ENCODE measurements at places on chromosomes 3 and 15.

- no peak for DNase-seq
Observed at GRCh38 chr3:187781001-187781400, 35.7 kb upstream of the BCL6 start.

- no peak for DNase-seq
Observed at GRCh38 chr3:61702453-61702852, 141.1 kb downstream of the PTPRG start.

- DNase-seq, result no peak
Observed at GRCh38 chr3:94071713-94072284, 8.9 kb downstream of the NSUN3 start.

DNA sequence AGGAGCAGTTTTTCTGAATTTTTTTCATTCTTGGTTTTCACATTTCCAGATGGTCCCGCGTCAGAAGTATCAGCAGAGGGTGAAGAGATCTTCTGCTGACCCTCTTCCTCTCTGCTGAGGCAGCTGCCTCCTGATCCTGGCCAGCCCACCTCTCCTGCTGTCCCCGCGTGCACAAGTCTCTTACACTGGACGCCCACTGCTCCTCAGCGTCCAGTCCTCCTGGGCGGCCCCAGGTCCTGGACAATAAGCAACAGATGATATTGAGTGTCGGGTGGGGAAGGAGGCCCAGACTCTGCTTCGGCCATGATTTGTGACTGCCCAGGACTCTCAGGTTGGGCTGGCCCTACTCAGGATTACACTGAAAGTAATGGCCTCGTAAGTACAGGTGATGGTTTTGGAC lies 50.1 kb downstream of the KLHL25 start:
- DNase-seq, result no peak

DNA sequence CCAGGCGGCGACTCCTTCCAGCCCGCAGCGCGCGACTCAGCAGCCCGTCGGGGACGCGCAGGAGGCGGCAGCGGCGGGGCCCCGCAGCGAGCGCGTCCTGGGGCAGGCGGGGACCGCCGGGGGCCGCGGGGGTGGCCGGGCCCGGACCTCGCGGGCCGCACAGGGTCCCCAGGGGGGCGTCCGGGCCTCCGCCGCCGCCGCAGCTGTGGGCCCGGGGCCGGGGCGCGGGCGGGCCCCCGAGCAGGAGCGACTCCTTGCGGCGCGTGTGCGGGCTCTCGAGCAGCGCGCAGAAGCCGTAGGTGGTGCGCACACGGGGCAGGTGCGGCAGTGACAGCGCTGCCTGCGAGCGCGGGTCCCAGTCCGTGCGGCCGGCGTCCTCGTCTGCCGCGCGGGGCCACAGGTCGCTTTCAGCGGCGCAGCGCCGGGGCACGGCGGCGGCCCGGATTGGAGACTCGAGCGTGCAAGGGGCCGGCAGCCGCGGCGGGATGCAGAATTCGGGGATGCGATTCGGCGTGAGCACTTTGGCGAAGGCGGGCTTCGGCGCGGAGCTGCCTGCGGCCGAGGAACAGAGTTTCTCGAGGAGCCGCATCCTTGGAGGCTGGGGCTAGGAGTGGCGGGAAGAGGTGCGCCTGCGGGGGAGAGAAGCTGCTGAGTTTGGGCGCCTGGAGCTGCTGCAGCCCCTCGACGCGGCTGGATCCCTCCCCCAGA lies 535 bp downstream of the C2CD4B start:
- no peak for DNase-seq

DNA sequence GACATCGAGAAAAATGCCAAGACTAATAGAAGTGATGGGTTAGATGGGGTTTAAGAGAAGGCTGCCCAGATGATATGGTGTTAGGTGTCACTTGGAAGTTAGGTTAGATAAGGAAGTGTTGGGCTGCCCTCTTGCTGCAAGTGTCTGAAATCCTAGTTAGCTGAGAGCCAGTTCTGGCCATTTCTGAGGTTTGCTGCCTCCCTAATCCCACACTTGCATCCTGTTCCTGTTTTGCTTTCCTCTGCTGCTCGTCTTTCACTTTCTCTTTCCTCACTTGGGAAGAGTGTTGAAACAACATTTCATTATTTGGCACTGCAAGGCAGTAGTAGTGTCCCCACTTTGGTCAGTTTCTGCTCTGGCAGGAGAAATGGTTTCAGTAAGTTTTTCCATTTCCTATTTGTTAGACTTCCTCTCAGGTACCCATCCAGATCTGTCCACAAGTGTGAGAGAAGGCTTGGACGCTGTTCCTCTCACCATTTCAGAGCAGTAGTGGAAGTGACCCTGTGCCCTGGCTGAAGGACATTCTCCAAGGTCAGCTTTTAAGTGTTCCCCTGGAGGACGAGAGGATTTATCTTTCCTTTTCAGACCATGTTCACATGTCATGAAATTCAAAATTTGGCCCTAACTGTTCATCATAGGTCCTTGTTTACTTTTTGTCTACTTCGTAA lies 93.3 kb downstream of the ADAMTSL3 start:
- no peak for DNase-seq

DNA sequence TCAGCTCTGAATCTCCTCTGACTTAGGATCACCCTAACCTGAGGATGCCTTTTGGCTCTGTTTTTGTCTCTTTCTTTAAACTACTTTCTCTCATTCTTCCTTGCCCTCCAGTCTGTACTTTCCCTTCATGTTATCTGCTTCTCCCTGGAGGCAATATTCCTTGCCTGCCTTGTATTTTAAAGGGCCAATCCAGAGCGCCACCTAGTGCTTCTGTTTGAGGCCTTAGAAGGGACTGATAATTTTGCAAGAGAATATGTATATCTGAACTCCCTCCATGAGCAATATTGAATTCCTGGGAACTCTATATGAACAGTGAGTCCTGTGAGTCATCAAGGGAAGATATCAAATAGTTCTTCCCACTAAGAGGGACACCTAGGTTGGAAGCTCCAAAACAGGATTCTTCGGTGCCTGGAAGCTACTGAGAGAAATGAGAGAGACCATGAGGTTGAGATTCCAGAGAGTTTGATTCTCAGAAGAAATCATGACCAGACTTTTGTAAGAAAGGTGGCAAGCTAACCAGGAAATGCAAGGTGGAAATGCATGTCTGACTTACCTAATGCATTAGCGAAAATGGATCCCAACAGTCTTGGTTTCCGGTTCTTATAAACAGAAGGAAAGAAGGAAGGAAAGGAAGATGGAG lies 203.8 kb upstream of the CD96 start:
- DNase-seq, result peak; percentile 37

GRCh38 chr3:76369170-76369569 lies 583.8 kb upstream of the ZNF717 start:
- no peak for DNase-seq

DNA sequence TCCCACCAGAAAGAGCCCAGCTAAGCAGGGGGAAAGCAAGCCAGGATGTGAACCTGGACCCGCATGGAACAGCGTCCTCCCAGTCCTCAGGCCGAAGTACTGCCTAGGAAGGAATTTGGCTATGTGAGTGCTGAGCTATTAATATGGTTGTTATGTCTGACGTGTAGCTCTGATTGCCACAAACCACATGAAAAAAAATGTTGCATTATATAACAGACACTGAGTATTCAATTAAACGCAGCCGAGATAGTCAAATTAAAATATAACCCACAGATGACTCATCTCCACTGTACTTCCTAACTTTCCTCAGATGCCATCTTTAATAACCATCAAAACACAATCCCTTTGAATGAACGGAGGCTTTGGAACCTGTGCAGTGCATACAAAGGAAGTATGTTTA lies 111.1 kb downstream of the GABRB3 start:
- DNase-seq, result no peak

DNA sequence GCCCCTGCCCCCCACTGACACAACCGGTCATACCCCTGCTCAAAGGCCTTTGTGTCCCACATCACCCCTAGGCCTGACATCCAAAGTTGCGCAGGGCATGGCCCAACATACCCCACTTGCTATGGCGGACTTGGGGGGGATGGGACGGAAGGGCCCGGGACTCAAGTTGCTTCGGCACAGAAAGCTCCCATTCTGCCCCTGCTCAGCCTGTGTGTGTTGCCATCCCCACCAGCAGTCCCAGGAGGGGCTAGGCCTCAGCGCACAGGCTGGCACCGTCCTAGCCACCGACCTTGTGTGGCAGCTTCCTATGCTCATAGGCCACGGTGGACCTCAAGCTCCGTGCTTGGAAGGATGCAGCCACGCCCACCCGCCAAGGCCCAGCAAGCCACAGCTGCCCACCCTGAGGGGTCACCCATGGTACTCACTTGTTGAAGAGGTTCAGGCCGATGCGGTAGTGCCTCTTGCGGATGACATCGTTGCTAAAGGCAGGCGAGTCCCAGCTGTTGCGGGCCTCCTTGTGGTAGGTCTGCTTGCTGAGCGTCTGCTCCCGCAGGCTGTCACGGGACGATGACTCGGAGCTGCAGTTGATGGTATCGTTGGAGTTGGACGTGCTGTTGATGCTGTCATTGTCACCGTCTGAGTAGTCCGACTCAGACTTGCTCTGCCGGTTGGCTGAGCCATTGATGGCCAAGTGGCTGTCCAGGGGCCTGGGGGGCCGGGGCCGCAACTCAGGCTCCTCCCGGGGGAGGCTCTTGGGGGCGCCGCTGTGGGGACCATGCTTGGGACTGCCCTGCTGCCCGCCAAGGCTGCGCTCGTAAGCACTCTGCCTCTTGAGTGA lies 93.9 kb upstream of the RPL32 start:
- DNase-seq, result no peak

DNA sequence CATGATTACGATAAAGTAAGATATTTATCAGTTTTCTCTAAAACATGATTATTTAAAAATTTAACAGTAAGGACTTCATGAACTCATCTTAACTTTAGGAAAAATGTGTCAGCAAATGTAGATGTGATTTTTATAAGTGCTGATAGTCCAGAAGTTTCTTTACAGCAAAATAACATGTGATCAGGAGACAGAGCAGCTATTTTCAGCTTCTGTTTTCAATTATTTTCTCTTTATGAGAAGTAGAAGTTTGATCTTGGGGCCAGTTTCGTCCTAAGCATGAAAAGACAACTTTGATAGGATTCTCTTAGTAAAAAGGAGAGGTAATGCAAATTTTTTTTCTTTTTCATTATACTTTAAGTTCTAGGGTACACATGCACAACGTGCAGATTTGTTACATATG lies 96.5 kb upstream of the TSPAN3 start:
- no peak for DNase-seq

DNA sequence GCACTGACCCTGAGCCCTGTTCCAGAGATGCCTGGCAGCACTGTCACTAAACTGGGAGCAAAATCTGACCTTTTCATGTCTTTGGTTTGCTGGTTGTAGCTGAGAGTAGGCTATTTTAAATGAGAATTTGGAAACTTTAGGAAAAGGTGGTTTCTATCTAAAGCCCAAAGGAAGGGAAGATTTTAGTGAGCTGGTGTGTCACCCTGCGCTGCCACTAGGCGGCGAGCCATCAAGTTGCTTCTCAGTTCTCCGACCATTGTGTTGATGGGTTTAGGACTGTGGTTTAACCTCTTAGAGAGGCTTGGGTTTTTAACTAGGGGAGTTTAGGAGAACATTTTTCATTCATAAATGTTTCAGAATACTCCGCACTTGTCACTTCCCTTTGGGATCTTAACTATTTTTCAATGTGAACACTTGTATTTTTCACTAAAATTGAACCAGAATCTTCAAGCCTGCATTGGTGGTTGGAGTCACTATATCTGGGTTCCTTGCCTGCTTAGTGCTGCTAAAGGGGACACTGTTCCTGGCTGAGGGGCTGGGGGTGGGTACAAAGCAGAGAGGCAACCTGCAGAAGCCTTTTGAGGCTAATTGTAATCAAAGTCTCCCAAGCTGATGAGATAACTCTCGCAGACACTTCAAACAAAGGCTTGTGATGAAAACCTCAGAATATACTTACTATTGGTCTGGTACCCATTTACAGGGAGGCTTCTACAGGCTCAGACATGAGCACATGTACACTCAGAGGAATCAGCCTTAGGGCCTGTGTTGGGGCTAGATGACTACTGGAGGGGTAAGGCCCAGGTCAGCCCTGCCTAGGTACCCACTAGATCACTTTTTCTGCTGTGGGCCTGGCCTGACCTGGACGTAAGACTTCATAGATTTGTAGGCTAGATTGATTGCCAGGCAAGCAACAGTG lies 16.8 kb downstream of the EXOSC7 start:
- DNase-seq, result no peak

- DNase-seq, result no peak
Observed at GRCh38 chr15:60126200-60126599, 122.1 kb downstream of the FOXB1 start.

- DNase-seq, result no peak
Observed at GRCh38 chr3:115085197-115085865, 61.8 kb downstream of the ZBTB20 start.

DNA sequence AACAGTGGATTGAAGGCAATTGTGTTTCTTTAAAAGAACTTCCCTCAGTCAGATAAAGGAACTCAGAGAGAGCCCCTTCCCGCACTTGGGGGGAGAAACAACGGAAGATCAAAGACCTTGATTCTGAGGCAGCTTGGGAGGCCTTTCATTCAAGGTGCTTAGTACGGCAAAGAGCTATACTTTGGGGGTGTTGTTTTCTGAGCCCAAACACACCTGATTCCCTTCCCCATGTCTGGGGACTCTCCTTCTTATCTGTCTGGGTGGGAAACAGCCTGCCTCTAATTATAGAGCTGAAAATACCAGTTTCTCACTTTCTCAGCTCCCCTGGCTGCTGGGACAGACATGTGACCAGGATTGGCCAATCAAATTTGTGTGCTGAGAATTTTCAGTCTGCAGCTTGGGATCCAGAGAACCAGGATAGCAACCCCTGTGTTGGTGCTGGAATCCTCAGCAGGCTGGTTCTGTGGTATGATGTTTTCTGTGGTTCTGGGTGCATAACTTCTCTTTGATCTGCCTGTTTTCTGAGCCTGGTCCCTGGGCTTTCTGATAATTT lies 19.4 kb upstream of the IQCF6 start:
- DNase-seq, result no peak

DNA sequence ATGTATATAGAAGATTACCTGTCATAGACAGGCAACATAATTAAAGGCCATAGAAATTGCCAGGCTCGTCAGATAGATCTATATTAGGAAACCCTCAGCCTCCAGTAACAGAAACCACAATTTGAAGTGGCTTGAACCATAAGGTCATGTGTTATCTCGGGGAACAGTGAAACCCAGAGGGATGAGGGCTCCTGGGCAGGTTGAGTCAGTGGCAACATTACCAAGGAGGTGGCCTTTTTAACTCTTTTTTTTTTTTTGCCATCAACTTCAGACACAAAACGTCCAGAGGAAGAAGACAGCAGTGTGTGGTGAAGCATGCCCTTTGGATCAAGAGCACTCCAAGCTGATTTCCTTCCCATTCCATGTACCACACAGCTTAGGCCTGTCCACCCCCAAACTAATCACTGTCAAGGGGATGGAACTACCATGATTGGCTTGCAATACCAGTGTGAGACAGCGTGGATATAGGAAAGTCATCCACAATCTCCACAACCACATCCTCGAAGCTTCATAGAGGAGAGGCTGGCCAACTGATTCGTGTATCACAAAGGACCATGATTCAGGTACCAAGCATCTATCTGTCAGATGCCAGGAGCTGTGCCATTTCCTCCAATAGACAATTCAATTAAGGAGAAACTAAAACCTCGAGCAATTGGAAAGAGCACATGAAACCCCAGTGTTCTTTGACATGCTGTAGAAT lies 999 bp upstream of the KIF7 start:
- DNase-seq, result no peak

- DNase-seq, result no peak
Observed at GRCh38 chr3:101999177-101999779, 150.0 kb downstream of the NFKBIZ start.
